Stimulated activated CD8-positive, alpha-beta memory T cell treated with anti-CD3 and anti-CD28 coated beads, Interleukin-7, amount 100 ng/mL, for 1 hour (primary cell): ENCODE measurements at places on chromosomes 3 and 15.

DNA sequence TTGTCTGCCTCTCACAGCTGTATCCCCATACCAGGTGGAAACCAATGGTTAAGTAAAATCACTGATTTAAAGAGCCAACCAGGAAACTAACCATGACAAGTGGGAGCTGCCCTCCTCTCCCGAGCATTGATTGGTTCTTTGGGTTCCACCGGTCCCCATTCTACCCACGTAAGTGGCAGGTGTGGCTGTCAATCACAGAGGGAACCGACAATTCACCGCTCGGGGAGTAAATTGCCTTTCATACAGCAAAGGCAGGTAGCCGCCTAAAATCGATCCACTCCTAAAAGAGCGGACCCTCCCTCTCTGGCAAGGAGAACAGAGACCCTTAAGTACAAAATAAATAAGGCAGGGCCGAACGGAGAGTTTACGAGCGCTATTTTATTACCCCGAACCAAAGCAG, 1.2 kb downstream of the ERC2 start:
- no peak for DNase-seq

GRCh38 chr3:188936597-188937107, 235.1 kb upstream of the TPRG1 start:
- no peak for DNase-seq

- no peak for DNase-seq
These were observed 28.3 kb downstream of the CERS3 start for GRCh38 chr15:100500226-100500990.

DNA sequence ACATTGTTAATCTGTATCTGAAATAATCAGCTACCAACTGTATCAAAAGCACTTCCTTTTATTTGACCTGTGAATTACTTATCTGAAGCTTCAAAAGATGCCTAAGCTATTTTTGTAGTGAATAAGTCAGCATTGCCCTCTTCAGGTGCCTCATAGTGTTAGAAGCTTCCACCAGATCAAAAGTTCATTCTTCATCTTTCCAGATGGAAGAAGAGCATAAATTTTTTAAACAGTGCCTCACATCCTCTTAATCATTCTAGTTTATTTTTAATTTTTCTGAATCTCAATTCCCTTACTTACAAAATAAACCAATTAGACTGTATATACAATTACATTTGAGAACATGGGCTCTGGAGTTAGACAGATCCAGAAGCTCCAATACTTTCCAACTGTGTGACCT, 65.0 kb downstream of the MYO5A start:
- no peak for DNase-seq

DNA sequence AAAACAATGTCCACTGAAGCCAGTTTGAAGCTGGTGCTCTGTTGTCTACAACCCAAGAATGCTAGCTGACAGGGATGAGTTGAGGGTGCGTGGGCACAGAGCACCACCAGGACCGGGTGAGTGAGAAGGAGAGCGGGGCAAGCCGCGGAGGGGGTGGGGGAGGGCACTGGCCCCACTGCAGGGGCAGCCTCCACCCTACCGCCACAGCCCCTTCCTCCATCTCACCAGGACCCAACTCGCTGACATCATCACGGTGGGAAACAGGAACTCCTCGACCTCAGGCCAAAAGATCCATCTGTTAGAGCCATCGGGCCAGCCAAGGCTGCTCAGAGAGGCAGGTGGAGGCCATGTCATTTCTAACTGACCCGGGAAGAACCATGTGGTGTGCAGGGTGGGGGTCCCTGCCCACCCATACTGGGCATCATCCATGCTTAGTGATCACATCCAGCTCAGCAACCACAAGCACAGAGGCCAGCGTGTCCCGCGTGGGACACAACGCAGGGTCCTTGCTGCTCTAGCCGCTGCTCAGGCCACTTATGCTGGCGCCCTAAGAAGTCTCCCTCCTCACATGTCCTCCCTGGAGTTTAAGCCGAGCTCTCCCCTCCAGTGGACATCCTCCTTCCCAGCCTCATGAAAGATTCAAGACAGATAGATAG, 57.6 kb upstream of the GATA2 start:
- no peak for DNase-seq

GRCh38 chr15:27714675-27715074, 384.4 kb downstream of the OCA2 start:
- DNase-seq, result no peak
